Brain (organoid and tissue), 16 donors: ENCODE measurements at places on chromosomes 7 and 10.

- peak; percentile 76 for DNase-seq
These were observed 62.6 kb upstream of the EFCAB10 start for GRCh38 chr7:105643851-105644250.

- no peak for DNase-seq
These were observed 42.5 kb downstream of the LRRC4 start for GRCh38 chr7:127988751-127989150.

- DNase-seq: no peak
These were observed 35.5 kb downstream of the LYZL2 start for GRCh38 chr10:30594077-30594476.

DNA sequence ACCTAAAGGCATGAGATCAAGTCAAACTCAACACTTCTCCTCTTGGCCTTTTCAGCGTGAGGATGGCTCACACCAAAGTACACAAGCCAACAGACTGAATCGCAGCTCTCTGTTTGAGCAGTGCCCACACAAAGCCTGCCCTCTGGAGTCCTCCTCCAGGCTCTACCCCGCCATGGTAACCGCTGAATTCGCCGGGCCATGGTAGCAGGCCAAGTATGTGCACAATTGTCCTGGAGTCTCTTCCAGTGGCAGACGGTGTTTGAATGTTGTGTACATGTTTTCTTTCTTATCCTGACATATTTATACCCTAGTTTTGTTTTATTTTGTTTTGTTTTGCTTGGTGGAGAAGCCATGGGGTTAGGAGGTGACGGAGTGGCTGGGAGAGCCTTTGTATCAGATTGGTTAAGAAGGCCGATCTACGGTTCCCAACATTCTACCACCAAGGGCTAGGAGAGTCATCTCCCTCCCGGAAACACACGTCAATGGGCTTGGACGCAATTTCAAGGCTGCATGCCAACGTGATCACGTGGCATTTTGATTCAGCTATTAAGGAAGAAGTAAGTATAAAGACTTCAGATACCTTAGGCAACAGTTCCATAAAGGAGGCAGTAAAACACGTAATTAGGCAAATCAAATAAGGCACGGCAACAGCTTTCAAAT lies 12.1 kb upstream of the SHH start:
- peak; percentile 58 for DNase-seq

- DNase-seq: peak; percentile 3
These were observed 475.3 kb upstream of the AUTS2 start for GRCh38 chr7:69122953-69123352.

DNA sequence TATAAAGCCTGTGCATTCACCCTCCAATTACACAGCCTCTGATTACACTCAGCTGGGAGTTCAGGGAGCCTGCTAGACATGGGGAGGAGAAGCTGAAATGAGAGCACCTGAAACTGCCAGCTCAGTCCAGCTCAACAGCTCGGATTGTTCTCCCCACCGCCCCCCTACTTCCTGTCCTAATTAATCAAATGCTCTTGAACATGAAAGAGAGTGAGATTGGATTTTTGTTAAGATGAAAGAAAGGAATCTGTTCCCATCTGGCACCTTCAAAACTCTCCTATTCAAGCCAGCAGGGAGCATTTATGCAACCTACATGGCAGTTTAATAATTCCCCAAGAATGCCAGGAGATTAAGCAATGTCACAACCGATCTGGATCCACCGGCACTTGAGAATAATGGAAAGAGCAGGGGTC lies 98.0 kb downstream of the NPSR1 start:
- DNase-seq: peak; percentile 87

GRCh38 chr7:146701166-146701565 lies 584.6 kb downstream of the CNTNAP2 start:
- DNase-seq: no peak

GRCh38 chr7:69674701-69675182 lies 76.5 kb downstream of the AUTS2 start:
- no peak for DNase-seq

DNA sequence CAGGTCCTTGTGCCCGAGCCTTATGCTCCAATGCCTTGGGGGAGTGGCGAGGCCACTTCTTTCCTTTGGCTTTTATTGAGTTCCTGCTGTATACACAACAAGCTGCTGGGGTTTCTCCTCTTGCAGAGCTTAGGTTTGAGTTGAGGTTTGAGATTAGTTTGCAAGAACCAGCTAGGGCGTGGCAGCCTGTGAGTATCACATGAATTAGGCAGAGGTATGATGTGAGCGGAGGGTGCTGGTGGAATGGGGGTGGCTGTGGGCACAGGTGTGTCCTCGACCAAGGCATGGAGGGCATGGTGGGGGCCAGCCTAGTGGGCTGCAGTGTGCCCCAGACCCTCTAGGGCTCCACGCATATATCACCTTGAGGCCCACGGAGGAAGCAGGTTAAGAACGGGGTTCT lies 123.3 kb downstream of the DOCK1 start:
- no peak for DNase-seq
